ENCODE measurements at places on chromosomes 1 and 21. TPM values are rescaled to one million over a fixed set of nuclear protein-coding genes. Genes with fewer than 3 reads are reported as not detected.

- H3K36me3 ChIP-seq, result no peaks in the 10 kb centered on the region
- H3K4me3 ChIP-seq, result no peak overlapping the region
- H3K27ac ChIP-seq, result no peak overlapping the region
- DNase-seq, result no peak
- H3K27me3 ChIP-seq, result no peaks in the 10 kb centered on the region
Observed at GRCh38 chr1:86282611-86283010, 113.5 kb downstream of the ODF2L start.

GRCh38 chr1:55005351-55006140, 6.8 kb downstream of the BSND start:
- peaks cover 4% of the 10 kb centered on the region for H3K36me3 ChIP-seq
- H3K27me3 ChIP-seq, result peaks cover 2% of the 10 kb centered on the region
- no peak for DNase-seq
- no peak overlapping the region for H3K4me3 ChIP-seq
- H3K27ac ChIP-seq, result no peak overlapping the region

GRCh38 chr1:93816970-93817678, 61.9 kb downstream of the DNTTIP2 start:
- peak; percentile 35 for DNase-seq
- peaks cover 6% of the 10 kb centered on the region for H3K36me3 ChIP-seq
- H3K4me3 ChIP-seq, result peak overlapping the region; percentile 66
- peaks cover 3% of the 10 kb centered on the region for H3K27me3 ChIP-seq
- peaks cover 46% of the 10 kb centered on the region for H3K4me1 ChIP-seq
- H3K27ac ChIP-seq, result peak overlapping the region; percentile 97

- DNase-seq, result no peak
- no peaks in the 10 kb centered on the region for H3K27me3 ChIP-seq
- no peak overlapping the region for H3K27ac ChIP-seq
- H3K4me3 ChIP-seq, result no peak overlapping the region
- peaks cover 28% of the 10 kb centered on the region for H3K4me1 ChIP-seq
Observed at GRCh38 chr1:177301425-177302124, 130.8 kb downstream of the BRINP2 start.

- no peak for DNase-seq
- H3K4me3 ChIP-seq, result no peak overlapping the region
- H3K27me3 ChIP-seq, result peaks cover 9% of the 10 kb centered on the region
- H3K27ac ChIP-seq, result no peak overlapping the region
- H3K4me1 ChIP-seq, result no peaks in the 10 kb centered on the region
Observed at GRCh38 chr1:938711-939489, 15.2 kb downstream of the SAMD11 start.

- no peaks in the 10 kb centered on the region for H3K36me3 ChIP-seq
- no peak overlapping the region for H3K27ac ChIP-seq
- H3K27me3 ChIP-seq, result no peaks in the 10 kb centered on the region
- DNase-seq, result no peak
- no peak overlapping the region for H3K4me3 ChIP-seq
Observed at GRCh38 chr1:89518221-89518631, 6.4 kb upstream of the LRRC8B start.

- H3K36me3 ChIP-seq, result no peaks in the 10 kb centered on the region
- DNase-seq, result no peak
- H3K4me3 ChIP-seq, result no peak overlapping the region
- peaks cover 4% of the 10 kb centered on the region for H3K27me3 ChIP-seq
- no peak overlapping the region for H3K27ac ChIP-seq
- H3K4me1 ChIP-seq, result no peaks in the 10 kb centered on the region
Observed at GRCh38 chr1:176693697-176694329, 230.8 kb downstream of the PAPPA2 start.

GRCh38 chr1:228938537-228938901, 203.2 kb downstream of the RHOU start:
- peaks cover 5% of the 10 kb centered on the region for H3K4me1 ChIP-seq
- H3K36me3 ChIP-seq, result no peaks in the 10 kb centered on the region

DNA sequence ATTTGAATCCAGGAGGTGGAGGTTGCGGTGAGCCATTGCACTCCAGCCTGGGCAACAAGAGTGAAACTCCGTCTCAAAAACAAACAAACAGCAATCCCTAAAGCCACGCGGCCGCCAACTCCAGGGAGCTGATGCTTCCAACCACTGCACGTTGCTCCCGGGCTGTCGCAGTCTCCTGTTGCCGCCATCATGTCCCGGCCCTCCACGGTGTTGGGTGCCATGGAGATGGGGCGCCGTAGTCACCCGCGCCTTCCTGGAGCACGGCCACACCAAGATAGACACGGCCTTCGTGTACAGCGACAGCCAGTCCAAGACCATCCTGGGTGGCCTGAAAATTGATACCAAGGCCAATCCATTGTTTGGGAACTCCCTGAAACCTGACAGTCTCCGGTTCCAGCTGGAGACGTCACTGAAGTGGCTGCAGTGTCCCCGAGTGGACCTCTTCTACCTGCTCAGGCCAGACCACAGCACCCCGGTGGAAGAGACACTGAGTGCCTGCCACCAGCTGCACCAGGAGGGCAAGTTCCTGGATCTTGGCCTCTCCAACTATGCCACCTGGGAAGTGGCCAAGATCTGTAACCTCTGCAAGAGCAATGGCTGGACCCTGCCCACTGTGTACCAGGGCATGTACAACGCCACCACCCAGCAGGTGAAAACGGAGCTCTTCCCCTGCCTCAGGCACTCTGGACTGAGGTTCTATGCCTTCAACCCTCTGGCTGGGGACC, 32.6 kb downstream of the SLC16A1 start:
- H3K27ac ChIP-seq, result no peak overlapping the region
- no peak overlapping the region for H3K4me3 ChIP-seq
- H3K4me1 ChIP-seq, result no peaks in the 10 kb centered on the region
- DNase-seq, result no peak
- H3K27me3 ChIP-seq, result peaks cover 1% of the 10 kb centered on the region

- H3K4me3 ChIP-seq, result no peak overlapping the region
- H3K27me3 ChIP-seq, result no peaks in the 10 kb centered on the region
- no peaks in the 10 kb centered on the region for H3K36me3 ChIP-seq
- H3K4me1 ChIP-seq, result no peaks in the 10 kb centered on the region
Observed at GRCh38 chr1:235612761-235613160, 36.8 kb downstream of the GNG4 start.

GRCh38 chr1:33338440-33339211, 17.7 kb upstream of the A3GALT2 start:
- DNase-seq, result no peak
- H3K27me3 ChIP-seq, result peaks cover 9% of the 10 kb centered on the region
- peaks cover 77% of the 10 kb centered on the region for H3K4me1 ChIP-seq
- H3K36me3 ChIP-seq, result peaks cover 34% of the 10 kb centered on the region

DNA sequence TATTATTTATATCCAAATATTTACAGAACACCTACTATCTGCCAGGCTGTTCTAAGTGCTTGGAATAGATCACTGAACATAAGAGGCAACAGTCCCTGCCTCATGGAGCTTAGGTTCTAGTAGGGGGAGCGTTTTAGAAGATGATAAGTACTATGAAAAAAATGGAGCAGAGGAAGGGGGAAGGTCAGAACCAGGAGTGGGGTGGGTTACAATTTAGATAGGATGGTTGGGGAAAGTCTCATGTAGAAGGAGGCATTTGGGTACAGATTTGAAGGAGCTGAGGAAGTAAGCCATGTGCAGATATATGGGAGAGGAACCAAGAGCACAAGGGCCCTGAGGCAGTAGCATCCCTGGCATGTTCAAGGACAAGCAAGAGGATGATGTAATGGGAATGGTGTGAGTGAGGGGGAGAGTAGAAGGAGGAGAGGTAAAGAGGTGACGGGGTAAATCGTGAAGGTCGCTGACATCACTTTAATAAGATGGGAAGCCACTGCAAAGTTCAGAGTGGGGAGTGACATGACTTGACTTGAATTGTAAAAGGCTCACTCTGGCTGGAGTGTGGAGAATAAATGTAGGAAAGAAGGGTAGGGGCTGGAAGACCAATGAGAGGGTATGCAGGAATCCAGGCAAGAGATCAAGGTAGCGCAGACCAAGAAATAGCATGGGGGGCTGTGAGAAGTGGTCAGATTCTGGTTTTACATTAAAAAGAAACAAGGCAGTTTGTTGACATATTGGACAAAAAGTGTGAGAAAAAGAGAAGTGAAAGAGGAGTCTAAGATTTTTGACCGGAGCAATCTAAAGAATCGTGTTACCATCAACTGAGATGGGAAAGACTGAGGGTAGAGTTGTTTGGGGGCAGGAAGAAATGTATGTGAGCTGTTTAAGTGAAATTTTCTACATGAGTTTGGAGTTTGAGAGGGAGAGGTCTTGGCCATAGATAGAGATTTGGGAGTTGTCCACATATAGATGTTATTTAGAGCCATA, 92.6 kb downstream of the LPAR3 start:
- H3K27ac ChIP-seq, result no peak overlapping the region
- no peak overlapping the region for H3K4me3 ChIP-seq

- H3K4me1 ChIP-seq, result peaks cover 15% of the 10 kb centered on the region
- no peak for DNase-seq
- peaks cover 13% of the 10 kb centered on the region for H3K36me3 ChIP-seq
Observed at GRCh38 chr21:25752416-25752815, 17.6 kb downstream of the GABPA start.

DNA sequence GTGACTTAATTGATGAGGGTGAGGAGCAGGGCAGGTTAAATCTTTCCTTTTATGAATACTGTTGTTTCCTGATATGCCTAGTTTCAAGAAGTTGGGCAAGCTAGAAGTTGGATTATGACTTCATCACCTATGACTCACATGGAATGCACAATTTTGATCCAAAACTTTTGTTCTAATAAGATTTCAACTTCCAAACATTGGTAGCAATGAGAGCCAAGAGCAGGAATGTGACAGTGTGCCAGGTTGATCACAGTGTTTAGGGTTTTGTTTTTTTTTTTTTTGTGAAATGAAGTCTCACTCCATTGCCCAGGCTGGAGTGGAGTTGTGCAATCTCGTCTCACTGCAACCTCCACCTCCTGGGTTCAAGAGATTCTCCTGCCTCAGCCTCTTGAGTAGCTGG, 349.4 kb downstream of the DUSP10 start:
- H3K27ac ChIP-seq, result no peak overlapping the region
- no peaks in the 10 kb centered on the region for H3K36me3 ChIP-seq
- H3K4me3 ChIP-seq, result no peak overlapping the region
- no peak for DNase-seq
- peaks cover 1% of the 10 kb centered on the region for H3K27me3 ChIP-seq

DNA sequence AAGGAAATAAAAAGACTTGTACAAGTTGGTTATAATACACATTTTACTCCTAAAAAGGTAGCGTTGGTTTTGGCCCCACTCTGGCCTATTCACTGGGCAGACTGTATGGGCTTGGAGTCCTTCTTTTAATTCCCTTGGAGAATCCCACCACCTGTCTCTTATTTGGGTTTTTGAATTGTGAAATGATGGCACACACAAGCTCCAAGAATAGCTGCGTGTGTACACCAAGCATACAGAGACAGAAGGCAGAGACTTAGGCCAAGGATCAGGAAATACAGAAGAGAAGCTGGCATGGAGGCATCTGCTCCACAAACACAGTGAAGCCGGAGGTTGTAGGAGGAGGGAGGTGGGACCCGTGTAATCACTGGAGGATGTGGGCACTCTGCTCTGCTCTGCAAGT, 29.1 kb downstream of the DDR2 start:
- H3K27ac ChIP-seq, result no peak overlapping the region
- DNase-seq, result no peak
- peaks cover 4% of the 10 kb centered on the region for H3K36me3 ChIP-seq
- H3K27me3 ChIP-seq, result peaks cover 1% of the 10 kb centered on the region
- H3K4me1 ChIP-seq, result peaks cover 15% of the 10 kb centered on the region
- no peak overlapping the region for H3K4me3 ChIP-seq

- H3K36me3 ChIP-seq, result no peaks in the 10 kb centered on the region
- no peaks in the 10 kb centered on the region for H3K27me3 ChIP-seq
Observed at GRCh38 chr1:173409613-173410012, 67.5 kb upstream of the PRDX6 start.

GRCh38 chr1:151072224-151072623, 1.7 kb downstream of the GABPB2 start:
- no peak for DNase-seq
- peaks cover 9% of the 10 kb centered on the region for H3K27me3 ChIP-seq
- peak overlapping the region; percentile 54 for H3K27ac ChIP-seq
- H3K4me3 ChIP-seq, result no peak overlapping the region

- H3K4me3 ChIP-seq, result no peak overlapping the region
- no peak for DNase-seq
- H3K27me3 ChIP-seq, result no peaks in the 10 kb centered on the region
- H3K27ac ChIP-seq, result no peak overlapping the region
Observed at GRCh38 chr1:90650401-90650800, 66.7 kb downstream of the BARHL2 start.

DNA sequence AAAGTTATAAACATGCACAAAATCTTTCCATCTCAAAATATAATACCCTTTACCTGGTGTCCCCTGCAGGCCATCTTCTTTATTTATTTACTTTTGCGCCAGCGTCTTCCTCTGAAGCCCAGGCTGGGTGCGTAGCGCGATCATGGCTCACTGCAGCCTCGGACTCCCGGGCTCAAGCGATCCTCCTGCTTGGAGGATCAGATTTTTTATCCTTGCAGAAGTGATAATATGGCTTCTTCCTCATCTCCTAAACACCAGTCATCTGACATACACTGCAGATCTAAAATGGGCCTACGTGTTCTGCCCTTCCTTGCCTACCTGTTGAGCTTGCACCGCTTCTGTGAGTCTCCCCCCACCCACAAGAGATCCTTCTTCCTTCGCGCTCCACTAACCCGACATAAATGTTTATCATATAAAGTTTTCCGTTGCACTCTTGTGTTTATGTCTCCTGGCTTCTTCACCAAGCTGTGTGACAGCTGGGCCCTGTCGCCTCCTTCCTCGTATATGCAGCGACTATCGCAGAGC, 506 bp upstream of the SRP9 start:
- peaks cover 6% of the 10 kb centered on the region for H3K36me3 ChIP-seq
- peaks cover 24% of the 10 kb centered on the region for H3K4me1 ChIP-seq
- no peak overlapping the region for H3K27ac ChIP-seq
- H3K27me3 ChIP-seq, result peaks cover 2% of the 10 kb centered on the region
- DNase-seq, result no peak

DNA sequence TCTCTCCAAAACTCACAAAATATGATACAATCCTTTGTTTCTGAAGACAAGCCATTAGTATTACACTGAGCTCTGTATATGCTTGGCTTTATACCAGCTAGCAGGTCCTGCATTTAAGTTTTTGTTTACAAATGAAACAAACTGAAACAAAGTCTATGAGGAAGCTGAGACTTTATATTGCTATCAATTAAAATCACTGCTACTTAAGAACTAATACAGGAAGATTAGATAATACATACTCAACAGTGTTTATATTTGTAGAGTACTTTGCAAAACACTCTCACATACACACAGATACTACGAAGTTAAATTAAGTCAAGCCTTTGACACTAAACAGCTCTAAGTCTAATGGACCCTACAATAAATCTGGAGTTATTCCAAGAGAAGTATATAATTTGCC, 247.4 kb downstream of the CRB1 start:
- DNase-seq, result no peak
- no peaks in the 10 kb centered on the region for H3K4me1 ChIP-seq
- no peaks in the 10 kb centered on the region for H3K36me3 ChIP-seq
- H3K27ac ChIP-seq, result no peak overlapping the region
- peaks cover 4% of the 10 kb centered on the region for H3K27me3 ChIP-seq

GRCh38 chr1:208533746-208534598, 289.8 kb upstream of the PLXNA2 start:
- H3K36me3 ChIP-seq, result no peaks in the 10 kb centered on the region
- peaks cover 3% of the 10 kb centered on the region for H3K27me3 ChIP-seq
- H3K27ac ChIP-seq, result no peak overlapping the region
- DNase-seq, result no peak
- H3K4me1 ChIP-seq, result peaks cover 25% of the 10 kb centered on the region
- no peak overlapping the region for H3K4me3 ChIP-seq

Gene FAM72B
- 12.0 TPM for total RNA-seq

Gene NBPF10
- 0.26 TPM for total RNA-seq

Gene CYP2J2
- total RNA-seq, result 0.64 TPM

Gene RSPH1
- 0.82 TPM for total RNA-seq

Gene C2CD4D
- total RNA-seq, result 0.95 TPM

Gene LRIG2
- 23.0 TPM for total RNA-seq

Gene LRRN2
- total RNA-seq, result 71.1 TPM

Gene LEMD1
- 3.0 TPM for total RNA-seq
